ELF-1 (cell line): ENCODE measurements at places on chromosomes 5 and 9.

- peak; percentile 52 for DNase-seq
Observed at GRCh38 chr5:78515670-78516069, 132.9 kb downstream of the LHFPL2 start.

- DNase-seq = no peak
Observed at GRCh38 chr9:21833090-21833801, 30.8 kb downstream of the MTAP start.

DNA sequence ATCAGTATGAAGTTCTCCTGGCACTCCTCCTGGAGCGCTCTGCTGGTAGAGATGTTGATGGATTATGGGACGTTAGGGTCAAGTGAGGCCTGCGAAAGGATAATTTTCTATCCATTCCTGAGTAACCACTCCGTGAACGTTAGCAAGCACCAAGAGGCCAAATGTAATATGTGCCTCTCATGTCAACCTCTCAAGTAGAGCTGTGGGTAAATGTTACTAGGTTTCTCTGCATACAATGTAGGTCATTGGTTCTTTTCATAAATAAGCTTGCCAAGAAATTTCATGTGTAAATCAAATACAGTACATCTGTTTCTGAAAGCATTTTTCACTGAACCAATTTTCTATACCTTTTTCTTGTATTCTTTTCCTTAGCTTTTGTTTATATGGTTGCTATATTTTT, 126.3 kb downstream of the KDM4C start:
- DNase-seq = no peak

- DNase-seq = peak; percentile 41
Observed at GRCh38 chr9:35616681-35617459, 1.3 kb downstream of the CD72 start.

GRCh38 chr9:74742792-74743730, 144.7 kb downstream of the TRPM6 start:
- peak; percentile 19 for DNase-seq

GRCh38 chr5:166781737-166782136, 1509.7 kb upstream of the WWC1 start:
- peak; percentile 70 for DNase-seq

- no peak for DNase-seq
Observed at GRCh38 chr5:129631961-129632360, 115.9 kb upstream of the MINAR2 start.

DNA sequence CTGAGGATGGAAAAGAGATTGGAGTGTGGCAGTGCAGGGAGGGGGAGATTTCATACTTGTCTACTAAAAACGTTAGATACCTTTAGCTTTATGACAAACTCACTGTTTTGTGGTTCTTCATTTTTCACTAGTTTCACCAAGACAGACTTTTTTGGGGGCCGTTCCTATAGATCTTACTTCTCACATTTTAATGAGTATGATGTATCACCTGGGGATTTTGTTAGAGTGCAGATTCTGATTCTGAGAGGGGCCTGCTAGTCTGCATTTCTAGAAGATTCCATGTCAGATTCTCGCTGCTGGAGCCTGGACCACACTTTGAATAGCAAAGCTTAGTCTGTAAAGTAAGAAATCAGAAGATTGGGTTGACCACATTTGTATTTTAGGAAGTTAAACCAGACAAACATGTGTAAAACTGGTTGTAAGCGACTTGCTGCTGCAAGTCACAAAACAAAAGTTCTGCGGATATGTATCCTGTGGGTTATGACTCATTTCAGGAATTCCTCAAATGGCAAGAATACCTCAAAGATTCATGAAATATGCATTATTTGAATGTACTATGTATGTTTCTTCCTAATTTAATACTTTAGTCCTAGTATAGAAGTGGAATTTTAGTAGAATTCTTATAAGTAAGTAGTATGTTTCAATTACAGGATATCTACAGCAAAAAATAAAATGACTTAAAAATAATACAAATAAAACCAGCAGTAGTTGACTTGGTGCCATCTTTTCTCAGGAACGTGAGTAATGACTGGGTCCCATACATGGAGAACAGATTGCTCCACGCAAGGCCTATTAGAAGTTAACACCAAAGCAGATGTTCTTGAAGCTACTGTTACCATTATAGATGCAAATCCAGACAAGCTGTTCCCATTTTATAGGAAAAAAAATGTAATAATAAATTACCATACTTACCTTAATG, 27.8 kb downstream of the NFIL3 start:
- DNase-seq = no peak

GRCh38 chr9:105842023-105842644, 147.8 kb downstream of the TMEM38B start:
- DNase-seq = no peak

DNA sequence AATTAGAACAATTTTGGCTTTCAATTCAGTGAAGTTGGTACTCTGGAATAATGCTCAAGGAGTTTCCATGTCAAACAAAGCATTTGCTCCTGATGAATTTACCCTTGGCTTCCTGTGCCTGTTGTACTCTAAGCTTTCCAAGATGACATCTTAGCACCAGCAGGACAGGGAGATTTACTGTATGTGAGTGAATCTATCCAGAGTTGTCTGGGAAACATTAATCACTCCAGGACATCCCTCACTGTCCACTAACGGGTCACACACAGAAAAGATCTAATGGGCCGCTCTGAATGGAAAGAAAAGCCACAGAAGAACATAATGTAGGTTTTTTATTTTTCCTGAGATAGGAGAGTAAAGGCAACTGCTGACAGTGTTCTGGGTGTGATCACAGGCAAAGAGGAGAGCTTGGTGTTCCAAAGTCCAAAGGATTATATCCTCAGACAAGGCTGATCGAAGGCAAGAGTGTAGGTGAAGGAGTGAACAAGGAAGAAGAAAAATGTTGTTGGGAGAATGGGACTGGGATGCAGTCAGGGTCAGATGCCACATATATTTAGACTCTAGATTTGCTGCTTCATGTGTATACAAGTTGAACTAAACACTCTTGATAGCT, 167.7 kb upstream of the RPS23 start:
- DNase-seq = no peak

DNA sequence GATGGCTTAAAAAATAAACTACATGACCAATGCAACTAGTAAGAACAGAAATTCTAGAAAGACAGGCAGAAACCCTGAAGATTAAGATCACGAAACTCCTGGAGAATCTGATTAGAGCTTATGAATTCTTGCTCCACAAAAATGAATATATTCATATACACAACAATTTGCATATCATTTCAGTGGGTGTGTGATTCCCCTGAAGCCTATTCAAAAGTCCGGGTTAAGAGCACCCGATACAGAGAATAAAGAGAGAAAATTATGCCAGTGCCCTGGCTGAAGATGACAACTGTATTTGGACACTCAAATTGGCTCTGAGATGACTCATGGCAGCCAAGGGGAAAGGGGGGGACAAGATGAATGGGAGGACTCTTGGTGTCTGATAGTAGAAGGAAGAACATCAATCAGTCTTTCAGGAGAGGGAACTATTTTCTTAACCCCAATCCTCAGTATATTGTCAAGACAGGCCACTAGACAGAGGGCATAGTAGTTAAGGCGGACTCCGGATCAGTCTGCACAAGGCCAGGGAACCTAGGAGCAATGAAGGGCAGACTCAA, 6.0 kb downstream of the TMOD1 start:
- DNase-seq = no peak

- no peak for DNase-seq
Observed at GRCh38 chr5:23029290-23029689, 176.1 kb upstream of the CDH12 start.

GRCh38 chr9:130860458-130861316, 25.6 kb downstream of the ABL1 start:
- DNase-seq = peak; percentile 66

- no peak for DNase-seq
Observed at GRCh38 chr5:75167345-75167744, 69.3 kb downstream of the ANKRD31 start.
